ENCODE measurements at places on chromosomes 7 and 10.

- DNase-seq, result peak; percentile 69
Measured at GRCh38 chr7:121395494-121395960, 581 bp downstream of the FAM3C start.

DNA sequence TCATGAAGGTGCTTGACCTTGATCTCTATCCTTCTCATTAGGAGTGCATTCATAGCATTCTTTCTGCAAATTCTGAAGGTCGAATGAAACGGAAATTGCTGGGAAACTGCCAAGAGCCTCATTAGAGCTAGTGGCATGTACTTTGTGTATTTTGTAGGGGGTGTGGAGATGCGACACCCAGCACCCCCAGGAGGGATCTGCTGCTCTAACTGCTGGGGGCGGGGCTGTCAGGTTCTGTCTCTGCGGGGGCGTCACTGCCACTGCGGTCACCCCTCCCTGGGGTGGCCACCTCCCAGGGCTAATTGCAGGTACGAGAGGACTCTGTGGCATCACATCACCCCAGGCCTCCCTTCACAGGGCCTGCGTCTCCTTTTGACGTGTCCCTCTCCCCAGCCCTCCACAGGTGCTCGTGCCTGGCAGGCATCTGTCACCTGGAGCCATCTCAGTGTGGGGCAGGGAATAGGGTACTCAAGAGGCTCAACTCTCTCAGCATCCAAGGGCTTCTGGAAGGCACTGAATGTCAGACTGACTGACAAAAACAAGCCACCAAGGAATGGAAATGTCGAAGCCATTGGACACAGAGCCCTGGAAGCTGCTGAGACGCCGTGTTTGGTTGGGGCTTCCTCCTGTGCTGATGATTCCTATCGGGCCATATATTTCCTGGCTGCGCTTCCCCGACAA, 151.1 kb downstream of the ACTR3B start:
- DNase-seq, result no peak

DNA sequence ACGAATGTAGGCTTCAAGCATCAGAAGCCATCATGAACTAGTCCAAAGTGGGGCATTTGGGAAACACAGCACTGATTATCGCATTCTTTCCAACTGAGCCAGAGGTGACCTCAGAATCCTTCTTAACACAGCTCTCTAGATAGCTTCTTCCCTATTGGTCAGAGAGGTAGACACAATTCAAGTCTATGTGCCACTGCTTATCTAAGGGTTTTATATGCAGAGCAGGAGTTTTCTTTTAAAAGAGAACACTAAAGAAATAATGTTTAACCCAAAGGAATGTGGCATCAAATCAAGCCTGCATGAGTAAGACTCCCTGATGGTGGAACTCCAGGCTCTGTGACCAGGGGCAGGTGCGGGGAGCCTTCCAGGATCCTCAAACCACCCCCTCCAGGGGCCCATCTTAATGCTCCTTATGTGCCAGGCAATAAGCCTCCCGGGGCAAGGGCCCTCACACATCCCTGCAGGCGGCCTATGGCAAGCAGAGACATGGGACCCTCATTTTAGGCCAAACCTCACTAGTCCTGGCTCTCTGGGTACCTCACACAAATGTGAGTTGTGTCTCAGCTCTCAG, 13.8 kb downstream of the HSPA12A start:
- no peak for DNase-seq

- DNase-seq, result no peak
Measured at GRCh38 chr7:101441890-101442289, 79.2 kb downstream of the COL26A1 start.

- DNase-seq, result no peak
Measured at GRCh38 chr7:36040679-36041078, 112.4 kb upstream of the EEPD1 start.

DNA sequence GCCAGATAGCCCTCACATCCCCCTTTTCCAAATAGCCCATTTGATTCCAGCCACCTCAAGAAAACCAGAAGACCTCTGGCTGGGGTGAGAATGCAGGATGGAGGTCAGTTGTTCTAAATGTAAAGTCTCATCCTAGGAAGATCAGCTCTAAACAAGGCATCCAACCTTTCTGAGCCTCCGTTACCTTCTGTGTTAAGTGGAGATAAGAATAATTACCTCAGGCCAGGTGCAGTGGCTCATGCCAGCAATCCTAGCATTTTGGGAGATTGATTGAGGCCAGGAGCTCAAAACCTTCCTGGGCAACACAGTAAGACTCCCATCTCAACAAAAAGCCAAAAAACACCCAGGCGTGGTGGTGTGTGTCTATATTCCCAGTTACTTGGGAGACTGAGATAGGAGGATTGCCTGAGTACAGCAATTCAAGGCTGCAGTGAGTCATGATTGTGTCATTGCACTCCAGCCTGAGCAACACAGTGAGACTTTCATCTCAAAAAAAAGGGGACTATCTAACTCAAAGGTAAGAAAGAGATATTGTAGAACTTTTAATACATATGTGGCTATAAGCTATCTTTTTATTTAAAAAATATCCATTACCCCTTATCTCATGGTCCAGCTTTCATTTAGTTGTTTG, 43.5 kb downstream of the PRTFDC1 start:
- DNase-seq, result no peak

- no peak for DNase-seq
Measured at GRCh38 chr10:48890888-48891850, 48.5 kb downstream of the LRRC18 start.

DNA sequence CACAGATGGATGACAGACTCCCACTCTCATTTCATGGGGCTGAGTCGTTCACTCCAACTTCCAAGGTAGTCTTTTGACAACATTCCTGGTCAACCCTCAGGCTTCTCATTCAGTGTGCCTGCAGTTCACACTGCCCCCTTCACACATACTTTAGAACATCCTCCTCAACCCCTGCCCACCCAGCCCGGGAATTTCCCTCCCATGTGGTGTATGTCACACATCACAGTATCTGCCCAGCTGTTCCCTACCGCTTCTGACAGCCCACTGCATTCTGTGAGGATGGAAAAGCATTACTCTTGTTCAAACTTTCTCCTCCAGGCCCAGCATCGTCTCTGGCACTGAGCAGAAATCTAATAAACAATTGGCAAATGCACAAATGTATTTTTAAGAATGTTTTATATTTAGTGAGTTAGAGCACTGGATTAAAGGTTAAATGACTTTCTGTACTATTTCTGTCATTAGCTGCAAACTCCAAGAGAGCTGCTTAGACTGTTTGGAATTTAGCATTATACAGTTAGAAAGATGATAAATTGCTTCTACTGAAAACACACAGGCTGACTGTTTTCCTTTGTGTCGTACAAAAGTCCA, 110.4 kb downstream of the SFMBT2 start:
- DNase-seq, result peak; percentile 38

- no peak for DNase-seq
Measured at GRCh38 chr7:157971501-157971900, 616.1 kb downstream of the PTPRN2 start.

- no peak for DNase-seq
Measured at GRCh38 chr7:102304668-102305067, 18.0 kb downstream of the SH2B2 start.

GRCh38 chr10:88125766-88126165, 262.3 kb downstream of the PTEN start:
- no peak for DNase-seq

GRCh38 chr7:42238709-42239366, 1.8 kb upstream of the GLI3 start:
- DNase-seq, result no peak

DNA sequence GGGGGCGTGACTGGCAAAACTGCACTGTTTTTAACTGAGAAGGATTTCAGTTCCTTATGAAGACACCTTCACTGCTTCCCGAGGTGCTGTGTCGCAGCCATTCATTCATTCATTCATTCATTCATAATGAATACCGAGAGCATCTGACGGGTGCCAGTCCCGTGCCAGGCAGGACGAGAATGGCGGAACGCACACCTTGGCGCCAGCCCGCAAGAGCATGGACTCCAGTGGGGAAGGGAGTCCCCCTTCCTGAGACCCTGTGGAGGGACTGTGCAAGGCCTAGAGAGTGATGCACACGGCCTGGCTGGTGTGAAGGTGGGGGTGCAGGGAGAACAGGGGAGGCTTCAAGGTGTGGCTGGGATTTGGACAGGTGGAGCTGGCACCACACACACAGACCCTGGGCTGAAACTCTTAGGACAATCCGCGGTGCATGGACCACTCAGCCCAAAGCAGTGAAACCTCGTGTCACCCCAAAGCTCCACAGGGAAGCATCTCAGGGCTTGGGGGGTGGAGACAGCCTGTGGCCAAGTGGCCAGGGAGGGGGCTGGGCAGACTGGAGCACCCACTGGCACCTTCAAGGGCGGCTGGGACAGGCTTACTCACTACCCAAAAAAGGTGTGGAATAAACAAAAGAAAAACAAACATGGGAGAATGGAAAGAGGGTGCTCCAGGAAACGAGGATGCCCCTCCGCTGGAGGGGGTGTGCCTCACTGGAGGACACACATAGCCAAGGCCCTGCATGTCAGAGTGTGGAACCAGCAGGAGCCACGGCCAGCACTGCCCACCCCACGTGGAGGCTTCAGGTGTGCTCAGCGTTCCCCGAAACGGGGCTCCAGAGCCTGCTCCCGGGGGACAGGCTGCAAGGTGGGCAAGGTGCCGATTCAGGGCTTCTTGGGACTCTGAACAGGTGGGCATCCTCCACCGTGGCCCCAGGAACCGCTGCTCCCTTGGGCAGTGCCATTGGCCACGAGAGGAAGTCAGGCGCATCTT, 37.7 kb downstream of the EBF3 start:
- no peak for DNase-seq

DNA sequence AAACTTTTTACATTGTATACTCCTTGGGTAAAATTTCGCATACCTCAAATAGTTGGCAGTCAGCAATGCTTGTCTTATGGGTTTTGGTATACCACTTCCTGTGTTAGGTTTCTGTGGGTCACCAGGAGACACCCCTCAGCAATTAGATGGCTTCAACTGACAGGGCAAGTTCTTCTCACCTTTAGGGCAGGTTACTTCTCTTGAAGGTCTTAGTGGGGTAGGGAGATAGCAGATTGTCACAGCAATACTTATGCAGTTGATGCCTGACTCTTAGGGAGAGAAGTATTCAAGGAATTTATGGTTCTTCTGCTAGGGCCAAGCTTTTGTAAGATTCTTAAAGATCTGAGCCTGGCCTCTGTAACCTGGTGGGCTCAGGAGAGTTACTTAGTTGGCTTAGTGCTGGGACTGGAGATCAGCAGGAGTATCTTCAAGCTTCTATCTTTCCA, 42.9 kb downstream of the MKLN1 start:
- peak; percentile 62 for DNase-seq

GRCh38 chr10:112838784-112839481, 111.1 kb upstream of the TCF7L2 start:
- DNase-seq, result no peak

DNA sequence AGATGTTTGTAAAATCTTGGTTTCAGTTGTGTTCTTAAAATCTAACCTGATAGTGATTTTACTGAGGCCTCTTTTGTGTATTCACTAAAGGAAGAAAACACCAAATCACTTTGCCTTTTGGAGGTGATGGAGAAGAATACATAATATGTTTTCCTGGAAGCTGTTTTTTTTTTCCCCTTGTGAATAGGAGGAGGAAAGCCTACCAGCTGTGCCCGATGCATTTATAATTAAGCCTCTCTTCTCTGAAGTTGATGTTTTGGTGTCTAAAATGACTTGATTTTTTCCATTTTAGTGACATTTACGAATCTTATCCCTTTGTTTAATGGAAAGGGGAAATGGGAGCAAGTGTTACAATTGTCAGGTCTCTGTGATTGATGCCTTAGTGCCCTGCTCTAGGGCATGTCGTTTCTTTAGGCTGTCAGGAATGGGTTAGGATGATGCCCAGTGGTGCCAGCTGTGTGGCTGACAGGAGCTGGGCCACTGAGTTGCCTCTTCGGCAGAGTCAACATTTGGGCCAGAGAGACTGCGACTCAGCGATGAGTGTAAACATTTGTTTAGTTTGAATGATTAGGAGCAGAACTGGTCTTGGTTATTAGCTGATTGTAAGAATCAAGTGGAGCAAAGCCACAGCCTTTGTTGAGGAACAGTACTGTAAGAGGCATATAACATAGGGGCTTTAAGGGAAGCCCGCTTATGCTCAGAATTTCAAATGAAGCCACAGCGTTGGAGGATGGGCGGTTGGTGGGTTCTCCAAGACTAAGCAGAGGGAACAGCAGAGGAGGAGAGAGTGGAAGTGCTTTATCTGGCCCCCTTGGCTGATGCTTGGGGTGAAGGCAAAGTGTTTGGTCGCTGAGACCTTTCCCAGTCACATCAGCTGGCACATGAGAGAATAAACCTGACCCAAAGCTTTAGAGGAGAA, 81.6 kb downstream of the CDK14 start:
- DNase-seq, result no peak

GRCh38 chr10:69552268-69552667, 21.0 kb downstream of the NEUROG3 start:
- DNase-seq, result no peak

DNA sequence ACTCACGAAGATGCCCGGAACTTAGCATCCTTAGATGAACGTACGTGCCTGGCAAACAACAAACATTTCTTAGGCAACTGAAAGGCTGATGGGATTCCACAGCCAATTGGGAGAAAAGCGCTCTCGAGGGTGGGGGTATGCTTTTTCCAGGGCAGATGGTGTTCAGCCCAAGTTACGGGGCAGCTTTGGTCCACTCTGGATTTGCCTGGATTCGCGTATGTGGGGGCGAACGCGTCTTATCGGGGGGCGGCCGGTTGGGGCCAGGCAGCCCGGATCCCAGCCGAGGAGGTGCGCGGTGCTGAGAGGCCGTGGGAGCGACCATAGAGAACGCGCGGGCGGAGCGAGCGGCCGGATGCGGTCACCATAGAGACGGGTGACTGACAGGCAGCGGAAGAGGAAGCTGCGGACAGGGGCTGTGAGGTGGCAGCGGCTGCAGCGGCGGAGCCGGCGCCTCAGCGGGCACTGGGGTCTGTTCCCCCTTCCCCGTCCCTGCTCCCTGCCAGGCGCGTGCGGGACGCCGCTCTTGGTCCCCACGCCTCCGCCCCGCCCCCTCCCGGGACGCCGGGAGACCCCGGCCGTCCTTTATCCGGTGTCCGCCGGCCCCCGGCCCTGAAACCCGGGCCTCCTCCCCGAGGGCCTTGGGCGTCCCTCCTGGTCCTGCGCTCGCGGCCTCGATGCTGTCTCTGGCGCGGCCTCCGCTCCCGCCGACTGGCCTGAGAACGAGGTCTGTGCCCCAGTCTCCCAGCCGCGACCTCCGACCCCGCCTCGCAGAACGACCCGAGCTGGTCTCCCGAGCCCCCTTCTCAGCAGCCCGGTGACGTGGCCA, at the start of gene CHPF2:
Gene CHPF2, plus strand, starts transcription at position 393 of the 826 bp plus-strand sequence. CDS start 1,529 bp downstream, outside the sequence.
- DNase-seq, result peak; percentile 95

DNA sequence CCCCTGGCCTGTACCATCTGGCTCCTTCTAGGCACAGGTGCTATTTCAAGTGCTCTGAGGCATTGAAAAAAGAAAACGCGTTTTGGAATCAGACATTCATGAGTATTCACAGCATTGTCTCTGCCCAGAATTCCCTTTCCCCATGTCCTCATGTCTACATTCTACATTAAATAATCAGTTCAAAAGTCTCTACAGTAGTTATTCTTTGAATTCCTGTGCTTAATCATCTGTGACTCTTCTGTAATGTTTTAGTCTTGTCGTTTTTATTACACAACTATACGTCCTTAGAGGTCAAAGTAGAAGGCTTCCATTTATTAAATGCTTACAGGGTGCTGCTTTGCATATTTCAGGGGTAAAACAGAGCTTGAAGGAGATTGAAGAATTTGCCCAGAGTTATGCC, 95.7 kb downstream of the BICC1 start:
- DNase-seq, result no peak

- DNase-seq, result no peak
Measured at GRCh38 chr7:130794619-130794922, 60.6 kb upstream of the KLF14 start.
